ENCODE measurements at places on chromosomes 2 and 18.

DNA sequence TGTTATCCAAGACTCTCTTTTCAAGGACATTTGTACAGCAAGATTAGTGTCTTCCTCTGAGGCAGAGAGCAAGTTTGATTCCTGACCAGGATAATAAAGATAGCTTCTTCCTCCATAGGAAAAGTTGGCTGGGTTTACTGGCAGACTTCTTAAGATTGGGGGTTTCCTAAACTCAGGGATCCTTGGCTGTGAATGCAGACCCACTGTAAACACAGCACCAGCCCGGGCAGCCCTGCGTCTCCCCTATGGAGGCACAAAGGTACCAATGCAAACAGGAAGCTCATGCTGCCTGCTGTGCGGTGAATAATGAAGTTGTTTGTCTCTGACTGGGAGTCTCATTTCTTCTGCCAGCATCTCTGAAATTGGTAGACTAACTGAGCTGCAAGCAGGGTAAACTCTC is 96.2 kb upstream of the ARHGAP28 start:
- DNase-seq, result no peak

DNA sequence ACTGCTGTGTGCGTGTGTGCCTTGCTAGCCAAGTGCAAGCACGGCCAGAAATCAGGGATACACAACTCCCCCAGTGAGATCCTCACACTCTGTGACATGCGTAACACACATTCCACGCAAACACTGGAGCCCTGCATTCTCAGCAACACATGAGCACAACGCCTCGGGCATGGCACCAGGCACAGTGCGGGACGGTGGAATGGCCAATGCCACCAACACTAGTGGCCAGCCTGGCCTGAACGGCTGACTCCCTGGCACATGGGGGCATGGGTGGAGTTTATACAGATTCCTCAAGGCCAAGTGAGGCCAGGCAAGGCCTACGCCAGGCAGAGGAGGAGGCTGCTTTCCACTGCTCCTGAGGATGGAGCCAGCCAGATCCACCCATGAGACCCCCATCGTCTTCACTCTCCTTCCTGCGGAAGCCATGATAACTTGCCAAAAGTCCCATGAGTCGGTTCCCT is 56.2 kb downstream of the ANKMY1 start:
- no peak for DNase-seq

GRCh38 chr2:236238751-236239150 is 25.5 kb downstream of the ASB18 start:
- no peak for DNase-seq

DNA sequence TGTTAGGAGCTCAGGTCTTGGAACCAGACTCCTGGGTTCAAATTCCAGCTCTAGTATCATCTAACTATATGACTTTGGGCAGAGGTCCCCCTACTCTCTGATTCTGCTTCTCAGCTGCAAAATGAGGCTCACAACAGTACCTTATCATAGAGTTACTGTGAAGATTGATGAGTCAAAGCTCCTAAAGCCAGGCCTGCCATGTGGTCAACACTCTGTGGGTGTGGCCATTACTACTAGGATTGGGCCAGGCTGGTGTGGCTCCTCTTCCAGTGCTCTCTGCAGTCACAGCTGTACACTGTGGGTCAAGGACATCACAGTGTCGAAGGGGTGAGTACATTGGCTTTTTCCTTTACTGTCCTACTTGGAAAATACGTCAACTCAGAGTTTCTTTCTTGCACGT is 22.6 kb downstream of the CAPN13 start:
- DNase-seq, result no peak

DNA sequence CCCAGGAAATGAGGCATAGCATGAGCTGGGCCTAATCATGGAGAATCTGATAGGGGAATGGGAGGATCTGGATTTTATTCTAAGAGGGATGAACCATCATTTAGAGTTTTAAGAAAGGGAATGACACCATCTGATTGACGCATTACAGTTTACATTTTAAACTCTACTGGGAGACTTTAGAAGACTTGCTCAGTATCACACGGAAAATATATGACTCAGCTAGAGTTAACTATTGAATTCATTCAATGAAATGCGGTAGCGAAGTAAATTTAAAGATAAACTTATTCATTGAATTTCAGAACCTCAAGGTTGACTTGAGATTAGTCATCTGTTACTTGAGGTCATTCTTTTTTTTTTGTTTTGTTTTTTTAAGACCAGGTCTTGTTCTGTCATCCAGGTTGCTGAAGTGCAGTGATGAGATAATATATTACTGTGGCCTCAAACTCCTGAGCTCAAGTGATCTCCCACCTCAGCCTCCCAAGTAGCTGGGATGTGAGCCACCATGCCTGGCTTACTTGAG is 25.0 kb downstream of the MC4R start:
- DNase-seq, result no peak

DNA sequence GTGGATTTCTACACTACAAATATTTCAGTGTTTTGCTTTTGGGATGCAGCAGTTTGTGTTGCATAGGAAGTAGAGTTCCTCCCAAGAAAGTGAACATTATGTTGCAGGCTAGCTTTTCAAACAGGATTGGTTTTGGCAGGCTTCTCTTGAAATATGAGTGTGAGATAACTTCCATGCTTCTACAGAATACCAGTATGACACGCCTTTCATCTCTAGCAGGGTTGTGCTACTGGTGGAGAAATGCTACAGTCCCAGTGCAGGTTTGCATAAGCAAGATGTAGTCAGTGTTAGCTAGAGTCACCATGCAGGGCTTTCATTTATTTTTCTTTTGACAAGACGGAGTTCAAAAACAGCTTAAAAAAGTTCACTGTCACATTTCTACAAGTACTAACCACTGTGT is 17.1 kb upstream of the CAVIN2 start:
- no peak for DNase-seq

DNA sequence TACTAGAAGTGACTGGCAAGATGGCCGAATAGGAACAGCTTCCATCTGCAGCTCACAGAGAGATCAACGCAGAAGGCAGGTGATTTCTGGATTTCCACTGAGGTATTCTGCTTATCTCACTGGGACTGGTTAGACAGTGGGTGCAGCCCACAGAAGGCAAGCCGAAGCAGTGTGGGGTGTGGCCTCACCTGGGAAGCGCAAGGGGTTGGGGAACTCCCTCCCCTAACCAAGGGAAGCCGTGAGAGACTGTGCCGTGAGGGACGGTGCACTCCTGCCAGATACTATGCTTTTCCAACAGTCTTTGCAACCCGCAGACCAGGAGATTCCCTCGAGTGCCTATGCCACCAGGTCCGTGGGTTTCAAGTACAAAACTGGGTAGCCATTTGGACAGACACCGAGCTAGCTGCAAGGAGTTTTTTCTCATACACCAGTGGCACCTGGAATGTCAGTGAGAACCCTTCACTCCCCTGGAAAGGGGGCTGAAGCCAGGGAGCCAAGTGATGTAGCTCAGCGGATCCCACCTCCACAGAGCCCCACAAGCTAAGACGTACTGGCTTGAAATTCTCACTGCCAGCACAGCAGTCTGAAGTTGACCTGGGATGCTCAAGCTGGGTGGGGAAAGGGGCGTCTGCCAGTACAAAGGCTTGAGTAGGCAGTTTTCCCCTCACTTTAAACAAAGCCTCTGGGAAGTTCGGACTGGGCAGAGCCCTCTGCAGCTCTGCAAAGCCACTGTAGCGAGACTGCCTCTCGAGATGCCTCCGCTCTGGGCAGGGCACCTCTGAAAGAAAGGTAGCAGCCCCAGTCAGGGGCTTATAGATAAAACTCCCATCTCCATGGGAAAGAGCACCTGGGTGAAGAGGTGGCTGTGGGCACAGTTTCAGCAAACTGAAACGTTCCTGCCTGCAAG is 40.1 kb downstream of the PLEK start:
- DNase-seq, result no peak

DNA sequence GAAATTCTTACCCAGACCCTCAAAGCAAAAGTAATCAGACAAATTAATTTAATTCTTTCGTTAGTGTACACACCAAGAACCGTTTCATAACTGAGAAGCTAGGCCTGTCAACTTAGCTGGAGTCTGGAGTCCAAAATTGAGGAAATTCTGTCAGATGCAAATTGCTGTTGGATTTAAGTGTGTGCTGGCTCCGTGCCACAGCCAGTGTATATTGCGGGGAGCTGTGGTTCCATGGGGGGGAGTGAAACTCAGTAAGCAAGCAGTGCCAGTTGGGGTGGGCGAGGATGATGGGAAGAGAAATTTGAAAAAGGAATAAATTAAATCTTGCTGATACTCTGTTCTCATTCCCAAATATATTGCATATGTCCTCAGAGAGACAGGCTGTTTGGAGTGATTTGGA is 4.0 kb downstream of the ARPC2 start:
- no peak for DNase-seq

DNA sequence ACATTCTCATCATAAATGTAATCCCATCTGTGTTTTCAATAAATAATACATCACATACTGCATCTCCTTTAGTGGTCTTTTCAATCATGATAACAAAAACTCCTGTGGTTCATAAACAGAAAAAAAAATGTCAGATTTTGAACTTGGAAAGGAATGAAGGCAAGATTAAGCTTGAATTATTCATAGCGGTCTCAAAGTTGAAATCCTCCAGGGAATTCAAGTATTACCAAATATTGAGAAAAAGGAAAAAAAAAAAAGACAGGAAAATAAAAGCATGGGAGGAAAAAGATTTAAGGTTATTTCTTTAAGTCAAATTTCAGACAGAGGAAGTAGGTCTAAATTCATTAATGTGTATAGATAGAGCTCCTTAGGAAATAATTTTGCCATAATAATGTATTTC is 92.1 kb downstream of the COLEC12 start:
- DNase-seq, result no peak

DNA sequence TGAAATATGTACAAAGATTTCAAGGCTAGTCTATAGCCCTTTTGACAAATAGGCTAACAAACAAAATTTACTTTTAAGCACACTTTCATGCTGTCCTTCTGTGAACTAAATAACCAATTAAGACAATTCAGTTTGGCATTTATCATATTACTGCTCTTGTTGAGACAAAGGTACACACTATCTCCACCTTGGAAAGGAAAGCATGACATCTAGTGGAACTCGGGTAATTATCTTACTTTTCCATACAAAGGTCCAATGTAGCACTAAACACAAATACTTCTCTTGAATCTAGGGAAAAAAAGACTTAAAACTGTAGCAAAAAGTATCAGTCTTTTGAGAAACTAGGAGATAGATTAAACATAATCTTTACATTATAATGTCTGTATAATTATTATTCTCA is 125.0 kb upstream of the CD226 start:
- no peak for DNase-seq

DNA sequence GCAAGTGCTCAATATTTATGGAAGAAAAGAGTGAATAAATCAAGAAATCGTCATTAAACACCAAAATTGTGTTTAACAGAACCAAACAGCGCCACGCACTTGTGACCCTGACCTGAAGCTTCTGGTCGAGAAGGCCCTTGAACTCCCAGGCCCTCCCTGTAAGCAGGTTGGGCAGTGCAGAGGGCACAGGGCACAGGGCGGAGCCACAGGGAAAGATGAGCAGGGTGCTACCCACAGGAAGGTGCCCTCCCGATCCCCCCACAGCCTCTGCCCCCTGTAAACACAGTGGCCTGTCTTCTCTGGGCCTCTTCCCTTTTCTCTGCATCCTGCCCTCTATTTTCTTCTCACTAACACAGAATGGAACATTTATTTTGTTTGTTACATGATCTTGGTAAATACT is 16.9 kb upstream of the TUBB6 start:
- no peak for DNase-seq

DNA sequence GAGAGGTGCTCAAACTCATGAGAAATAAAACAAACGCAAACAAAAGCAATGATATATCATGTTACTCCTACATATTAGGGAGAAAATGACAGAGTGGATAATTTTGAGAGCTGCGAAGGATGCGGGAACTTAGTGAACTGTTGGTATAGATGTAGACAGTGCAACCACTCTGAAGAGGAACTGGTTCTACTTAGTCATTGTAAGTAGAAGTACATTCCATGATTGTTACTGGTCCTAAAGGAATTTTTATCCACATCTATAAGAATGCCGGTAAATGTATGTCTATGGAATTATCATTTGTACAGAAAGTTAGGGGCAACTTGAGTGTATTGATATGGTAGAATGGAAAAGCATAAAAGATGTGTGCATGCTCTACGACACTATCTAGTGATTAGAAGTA is 1238.4 kb downstream of the LRP1B start:
- DNase-seq, result no peak

- DNase-seq, result no peak
Measured at GRCh38 chr2:188919824-188920223, 54.3 kb upstream of the COL3A1 start.

DNA sequence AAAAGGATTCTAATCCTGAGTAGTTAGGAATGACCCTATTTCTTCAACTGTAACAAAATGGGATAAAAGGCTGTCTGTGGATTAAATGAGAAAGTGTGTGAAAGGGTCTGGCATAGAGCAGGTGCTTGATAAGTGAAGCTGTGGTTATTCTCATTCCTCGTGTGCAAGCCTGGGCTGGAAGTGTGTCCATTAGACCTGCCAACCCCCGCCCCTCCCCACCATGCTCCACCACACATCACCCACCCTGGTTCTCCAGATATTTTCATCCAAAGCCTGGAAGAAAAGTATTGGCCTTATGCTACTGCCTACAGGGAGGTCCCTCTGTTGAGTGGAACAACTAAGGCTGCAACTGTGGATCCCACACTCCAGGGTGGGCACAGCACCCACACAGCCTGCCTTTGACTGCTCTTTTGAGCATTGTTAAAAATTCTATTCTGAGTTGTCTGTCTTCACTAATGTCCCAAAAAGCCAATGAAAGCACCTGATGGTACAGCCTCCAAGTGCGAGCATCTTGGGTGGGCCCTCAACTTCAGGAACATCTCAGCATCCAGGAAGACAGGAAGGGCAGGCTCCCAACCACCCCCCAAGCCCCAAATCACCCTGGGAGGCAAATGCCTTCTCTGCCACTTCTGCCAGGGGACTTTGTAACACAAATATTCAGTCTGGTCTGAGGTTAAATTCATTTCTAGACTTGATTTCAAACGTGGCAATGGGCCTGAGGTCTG is 102.8 kb upstream of the PPP1CB start:
- no peak for DNase-seq

GRCh38 chr18:2104620-2105462 is 466.5 kb downstream of the METTL4 start:
- peak; percentile 20 for DNase-seq

DNA sequence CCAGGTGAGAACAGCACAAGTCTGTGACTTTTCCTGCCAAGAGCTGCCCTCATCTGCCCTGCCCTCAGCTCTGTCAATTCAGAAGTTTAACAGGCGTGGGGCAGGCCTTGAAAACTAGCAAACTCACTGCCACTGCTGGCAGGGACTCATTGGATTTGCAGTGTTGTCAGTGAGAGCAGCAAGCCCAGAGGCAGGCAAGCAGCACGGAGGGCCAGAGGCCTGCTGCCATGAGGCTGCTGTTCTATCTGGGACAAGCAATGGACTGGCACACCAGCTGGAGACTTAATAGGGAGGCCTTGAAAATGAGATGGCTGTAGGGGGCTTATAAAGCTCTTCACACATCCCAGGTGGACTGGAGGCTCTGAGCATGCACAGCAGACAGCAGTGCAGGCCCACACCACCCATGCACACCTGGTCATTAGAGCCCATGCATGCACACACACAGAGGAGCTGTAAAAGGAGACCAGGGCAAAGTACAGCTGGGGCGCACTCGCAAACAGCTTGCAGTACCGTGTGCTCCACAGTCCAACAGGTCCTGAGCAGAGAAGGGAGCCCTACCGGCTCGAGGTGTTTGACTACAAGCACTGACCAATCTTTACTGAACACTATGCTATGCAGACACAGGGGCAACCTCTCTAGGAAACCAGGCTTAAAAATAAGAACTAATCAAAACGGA is 28.7 kb downstream of the MGAT4A start:
- no peak for DNase-seq
